Choroid plexus epithelial cell (primary cell): ENCODE measurements at places on chromosomes 3 and 15.

DNA sequence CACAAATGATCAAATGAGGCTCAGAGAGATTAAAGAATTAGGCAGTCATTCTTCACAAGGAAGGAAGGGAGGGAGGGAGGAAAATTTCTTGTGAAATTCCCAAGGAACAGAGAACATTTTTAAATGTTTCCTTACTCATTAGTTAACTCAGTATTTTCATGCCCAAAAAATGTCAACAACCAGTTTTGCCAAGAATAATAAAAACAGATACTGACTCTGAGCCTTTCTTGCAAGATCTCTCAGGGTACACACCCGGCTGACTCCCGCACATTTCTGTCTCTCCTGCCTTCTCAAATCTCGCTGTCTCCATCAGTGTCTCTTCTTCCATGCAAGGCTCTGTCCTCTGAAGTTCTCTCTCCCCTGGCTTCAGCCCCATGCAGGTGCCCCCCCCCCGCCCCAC lies 265.9 kb downstream of the TJP1 start:
- peak; percentile 36 for DNase-seq

DNA sequence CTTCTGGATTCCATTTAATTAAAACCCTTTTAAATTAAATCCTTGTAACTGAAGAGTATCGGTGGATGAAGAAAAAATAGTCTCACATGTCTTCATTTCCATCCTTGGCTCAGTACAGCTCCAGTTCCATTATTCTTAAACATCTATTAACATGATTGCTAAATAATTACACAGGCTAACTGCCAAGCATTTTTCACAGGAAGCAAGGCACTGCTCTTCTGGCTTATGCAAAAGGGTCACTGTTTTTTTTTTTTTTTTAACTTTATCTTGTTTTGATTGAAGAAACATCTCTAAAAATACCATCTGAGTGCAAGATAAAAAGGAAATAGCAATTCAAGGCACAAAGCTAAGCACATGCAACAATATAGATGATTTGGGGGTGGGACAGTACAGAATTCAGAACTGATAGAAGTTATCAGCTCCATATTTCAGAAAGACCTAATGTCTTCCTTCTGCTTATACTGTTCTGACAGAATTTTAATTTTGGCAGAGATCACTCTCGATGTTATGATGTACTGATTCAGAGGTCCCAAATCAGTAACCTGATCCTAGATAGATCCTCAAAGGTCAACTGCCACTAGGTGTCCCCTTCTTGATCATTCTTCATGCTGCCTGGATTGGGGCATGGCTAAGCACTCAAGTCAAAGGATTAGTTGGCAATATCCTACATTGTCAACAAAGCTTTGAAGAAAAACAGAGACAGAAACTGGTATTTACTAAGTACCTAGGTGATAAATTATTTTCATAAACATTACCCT lies 57.8 kb upstream of the ACTC1 start:
- peak; percentile 82 for DNase-seq

DNA sequence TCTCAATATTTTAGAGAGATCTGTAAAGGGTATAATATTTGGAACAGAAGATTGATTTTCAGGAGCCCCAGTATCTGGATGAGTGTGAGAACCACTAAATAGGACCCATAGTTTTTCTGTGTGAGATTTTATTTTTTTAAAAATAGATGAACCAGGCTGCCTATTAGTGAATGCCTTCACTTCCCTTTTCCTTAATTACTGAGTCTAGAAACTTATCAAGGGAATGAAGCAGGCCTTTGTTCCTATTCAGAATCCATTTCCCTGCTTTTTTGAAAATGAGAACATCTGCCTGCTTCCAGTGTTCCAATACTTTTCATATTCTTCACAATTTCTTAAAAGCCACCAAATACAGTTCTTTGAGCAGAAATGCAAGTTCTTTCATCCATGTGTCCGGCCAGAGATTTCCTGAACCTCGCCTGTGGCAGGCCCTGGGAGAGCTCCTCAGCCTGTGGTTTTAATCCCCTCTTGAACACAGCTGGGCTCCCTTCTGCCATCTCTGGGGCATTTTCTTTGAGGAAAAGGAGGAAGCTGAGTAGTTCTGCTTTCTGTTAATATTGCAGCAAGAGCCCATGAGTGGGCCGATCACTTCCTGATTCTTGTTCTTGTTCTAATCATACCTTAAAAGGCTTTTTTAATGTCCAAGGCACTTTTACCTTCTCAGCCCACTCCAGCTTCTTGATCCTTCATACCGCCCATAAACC lies 4.7 kb downstream of the EHD4 start:
- peak; percentile 48 for DNase-seq

DNA sequence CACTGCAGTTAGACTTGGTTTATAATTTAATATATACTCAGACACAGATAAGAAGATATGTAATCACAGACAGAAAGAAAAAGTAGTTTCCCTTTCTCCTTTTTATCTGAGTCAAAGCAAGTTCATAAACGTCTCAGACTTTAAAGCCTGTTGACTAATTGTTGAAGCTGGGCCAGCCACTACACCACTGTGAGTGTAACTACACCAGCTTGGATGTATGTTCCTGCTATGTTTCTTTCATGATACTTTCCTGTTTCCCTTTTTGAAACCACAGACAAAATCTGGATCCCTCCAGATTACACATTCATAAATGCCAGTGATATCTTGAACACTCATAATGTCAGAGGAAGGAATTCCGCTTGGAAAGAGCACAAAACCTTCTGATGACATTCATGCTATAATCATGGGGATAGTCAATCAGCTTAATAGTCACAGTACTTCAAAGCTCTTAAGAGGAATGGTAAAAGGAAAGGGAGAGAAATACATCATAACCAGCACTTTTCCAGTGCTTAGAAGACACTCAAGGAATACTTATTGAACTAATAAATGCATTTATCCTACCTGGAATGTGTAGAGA lies 32.0 kb downstream of the KCNMB2 start:
- no peak for DNase-seq

DNA sequence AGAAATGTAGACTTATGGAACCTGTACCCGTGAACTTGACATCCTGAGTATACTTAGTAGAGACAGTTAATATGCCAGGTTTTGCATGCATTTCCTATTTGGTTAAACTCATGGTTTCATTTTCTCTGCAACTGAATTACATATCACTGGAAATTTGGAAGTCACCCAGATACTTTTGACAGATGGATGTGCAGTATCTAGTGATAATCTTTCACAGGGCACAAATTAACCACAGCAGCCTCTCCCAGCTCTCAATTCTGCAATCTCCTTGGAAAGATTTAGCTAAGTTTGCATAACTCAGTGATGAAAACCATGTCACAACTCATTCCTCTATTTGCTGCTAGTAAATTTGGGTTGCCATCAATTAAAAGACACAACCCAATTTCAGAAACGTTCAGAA lies 162.3 kb upstream of the TPM1 start:
- DNase-seq = peak; percentile 36

DNA sequence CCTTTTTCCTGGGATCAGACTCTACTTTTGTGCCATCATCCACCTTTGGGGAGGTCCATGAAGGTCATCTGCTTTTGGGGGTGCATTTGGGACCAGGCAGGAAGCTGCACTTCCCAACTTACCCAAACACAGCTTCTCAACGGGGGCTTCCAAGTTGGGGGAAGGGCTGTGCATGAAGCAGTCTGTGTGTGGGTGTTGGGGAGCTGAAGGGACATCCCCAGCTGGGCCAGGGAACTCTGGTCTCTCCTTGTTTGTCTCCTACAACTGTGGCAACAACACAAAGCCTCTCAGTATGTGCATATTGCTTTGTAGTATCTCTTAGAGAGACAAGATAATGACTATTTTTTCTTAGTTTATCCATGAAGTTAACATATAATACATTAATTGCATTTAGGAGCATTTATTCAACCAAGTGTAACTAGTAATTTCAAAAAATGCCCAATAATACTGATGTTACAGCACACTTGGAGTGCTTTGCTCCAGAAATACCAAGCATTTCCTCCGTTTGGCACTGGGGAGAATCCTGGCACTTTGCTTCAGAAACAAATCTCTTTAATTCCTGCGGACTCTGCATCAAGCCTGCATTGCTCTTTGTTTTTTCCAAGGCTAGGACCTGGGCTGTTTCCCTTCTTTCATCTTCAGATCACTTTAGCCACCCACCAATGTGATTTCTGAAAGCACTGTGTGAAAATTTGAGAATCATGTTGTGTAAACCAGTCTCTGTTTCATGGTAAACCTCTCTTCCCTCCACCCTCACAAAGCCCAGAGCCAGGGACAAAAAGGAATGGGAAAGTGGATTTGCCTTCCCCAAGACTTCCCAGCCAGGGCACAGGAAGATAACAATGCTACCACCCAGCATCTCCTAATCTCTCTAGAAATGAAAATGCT lies 126.2 kb upstream of the PFN2 start:
- no peak for DNase-seq

- no peak for DNase-seq
These were observed 28.2 kb upstream of the GBE1 start for GRCh38 chr3:81789691-81790090.

- no peak for DNase-seq
These were observed 97.7 kb downstream of the EPHB1 start for GRCh38 chr3:134892761-134893160.

GRCh38 chr3:100563228-100563627 lies 46.2 kb upstream of the ADGRG7 start:
- no peak for DNase-seq

DNA sequence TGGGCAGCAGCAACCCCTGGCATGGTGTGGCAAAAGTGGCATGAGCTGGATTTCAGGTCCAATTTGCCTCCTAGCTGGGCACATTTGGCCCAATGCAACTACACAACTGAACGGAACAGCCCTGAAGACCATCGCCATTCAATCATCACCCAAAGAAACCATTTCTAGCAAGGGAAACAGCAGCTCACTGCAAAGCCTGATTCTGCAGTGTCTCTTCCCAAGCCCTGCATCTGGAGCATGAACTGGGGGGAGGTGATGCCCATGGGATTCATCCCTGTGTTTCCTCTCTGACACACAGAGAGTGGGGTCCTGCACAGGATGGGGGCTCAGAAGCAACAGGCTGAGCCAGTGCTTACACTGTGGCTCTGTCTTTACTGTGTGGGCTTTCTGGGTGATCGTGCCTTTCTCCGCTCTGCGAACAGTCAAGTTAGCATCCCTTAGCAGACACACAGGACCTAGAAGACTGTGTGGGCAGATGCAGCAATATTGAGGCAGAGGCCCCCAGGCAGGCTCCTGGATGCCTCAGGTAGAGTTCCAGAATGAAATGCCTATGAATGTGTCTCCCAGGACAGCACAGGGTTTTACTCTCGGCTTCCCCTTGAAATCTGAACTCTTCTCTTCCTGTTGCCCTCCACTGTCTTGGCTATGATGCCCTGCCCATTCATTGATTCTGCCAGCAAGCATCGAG lies 91.1 kb upstream of the ALDH1A3 start:
- no peak for DNase-seq

DNA sequence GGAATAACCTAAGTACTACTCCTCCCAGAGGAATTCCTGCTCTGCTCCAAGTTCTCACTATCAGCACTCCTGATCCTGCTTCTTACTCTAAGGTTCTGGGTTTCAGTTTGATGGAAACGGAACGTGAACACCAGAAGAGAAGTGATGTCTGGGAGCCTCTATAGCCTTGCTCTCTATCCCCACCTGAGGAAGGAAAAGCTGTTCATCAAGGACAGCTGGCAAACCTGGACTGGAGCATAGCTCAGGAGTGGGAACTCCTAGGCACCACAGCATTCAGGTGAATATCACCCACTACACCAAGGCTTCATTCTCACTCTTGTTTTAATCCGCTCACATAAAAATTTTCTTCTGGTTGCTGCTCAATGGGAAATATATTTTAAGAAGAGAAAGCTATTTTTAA lies 13.0 kb upstream of the CADPS start:
- DNase-seq = no peak

DNA sequence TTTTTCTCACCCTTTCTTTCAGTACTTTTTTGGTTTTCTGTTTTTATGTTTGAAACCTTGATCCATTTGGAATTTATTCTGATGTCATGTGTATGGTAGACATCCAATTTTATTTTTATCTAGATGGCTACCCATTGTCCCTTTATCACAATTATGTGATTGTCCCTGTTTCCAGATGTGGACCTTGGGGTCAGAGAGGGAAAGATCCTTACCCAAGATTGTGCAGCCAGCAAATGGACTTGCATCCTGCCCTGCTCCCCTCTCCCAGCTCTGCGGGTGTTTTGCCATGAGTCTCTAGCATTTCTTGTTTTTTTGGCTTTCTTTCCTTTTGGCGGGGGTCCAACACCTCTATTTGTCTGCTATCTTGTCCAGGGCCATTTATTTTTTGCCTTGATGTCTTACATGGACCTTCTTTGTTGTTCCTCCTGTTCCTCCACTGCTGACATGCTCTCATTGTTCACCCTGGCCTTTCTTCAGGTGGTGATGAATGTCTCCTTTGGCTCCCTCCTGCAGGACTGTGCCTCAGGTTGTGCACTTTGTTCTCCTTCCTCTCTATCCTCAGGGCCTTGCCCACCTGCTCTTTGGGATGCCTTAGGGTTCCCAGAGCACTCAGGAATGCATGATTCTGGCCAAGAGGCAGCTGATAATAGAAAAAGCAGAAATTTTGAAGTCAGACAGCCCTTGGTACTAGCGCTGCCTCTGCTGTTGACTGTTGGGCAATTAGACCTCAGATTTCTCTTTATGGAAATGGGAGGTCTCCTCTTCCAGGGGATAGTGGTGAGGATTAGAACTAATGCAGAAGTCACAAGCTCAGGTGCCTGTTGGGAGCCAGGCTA lies 84.3 kb downstream of the EEFSEC start:
- no peak for DNase-seq

DNA sequence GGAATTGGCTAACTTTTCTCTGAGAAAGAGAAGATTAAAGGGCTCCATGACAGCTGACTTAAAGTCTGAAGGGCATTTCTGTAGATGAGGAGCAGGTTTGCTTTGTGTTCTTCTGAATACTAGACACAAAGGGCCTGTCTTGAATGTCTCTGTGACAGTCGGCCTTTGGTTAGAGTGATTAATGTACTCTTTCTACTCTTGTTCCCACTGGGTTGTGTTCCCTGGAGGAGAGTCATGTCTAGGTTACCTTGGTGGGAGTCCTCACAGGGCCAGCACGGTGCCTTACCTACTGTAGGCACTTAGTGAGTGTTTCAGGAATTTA lies 66.1 kb downstream of the MAP2K5 start:
- no peak for DNase-seq

DNA sequence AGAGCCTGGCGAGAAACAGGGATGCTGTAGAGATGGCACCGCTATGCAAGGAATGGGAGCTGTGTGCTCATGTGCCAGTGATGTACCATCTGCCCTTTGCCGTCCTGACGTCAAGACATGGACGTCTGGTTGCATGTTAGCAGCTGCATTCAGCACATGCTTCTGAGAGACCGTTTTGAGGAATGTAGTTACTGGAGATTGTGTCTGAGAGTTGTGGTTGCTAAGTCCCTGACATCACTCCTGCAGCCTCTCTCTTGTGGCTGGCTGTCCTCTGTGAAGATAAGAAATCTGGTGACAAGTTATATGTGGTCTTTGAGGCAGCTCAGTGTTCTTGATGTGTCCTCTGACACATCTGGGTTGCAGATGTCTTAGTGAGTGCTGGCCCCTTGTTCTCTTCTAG lies 165.1 kb downstream of the APBA2 start:
- DNase-seq = peak; percentile 76

GRCh38 chr3:155859859-155860258 lies 5.6 kb upstream of the SLC33A1 start:
- peak; percentile 65 for DNase-seq
